ENCODE measurements at places on chromosomes 4 and X. TPM values are rescaled to one million over a fixed set of nuclear protein-coding genes. Genes with fewer than 3 reads are reported as not detected.

Gene HSFX1
- polyA plus RNA-seq: 0.38 TPM

Gene TENM3
- polyA plus RNA-seq: 2.2 TPM

Gene DMP1
- polyA plus RNA-seq: not detected

Gene MAGEC3
- not detected for polyA plus RNA-seq

Gene GRPR
- 2.9 TPM for polyA plus RNA-seq

Gene TBX22
- not detected for polyA plus RNA-seq

Gene FMR1NB
- polyA plus RNA-seq: not detected

Gene ATP5ME
- polyA plus RNA-seq: 318 TPM

GRCh38 chr4:159101988-159102621 lies 774 bp upstream of the RAPGEF2 start:
- no peak for DNase-seq

DNA sequence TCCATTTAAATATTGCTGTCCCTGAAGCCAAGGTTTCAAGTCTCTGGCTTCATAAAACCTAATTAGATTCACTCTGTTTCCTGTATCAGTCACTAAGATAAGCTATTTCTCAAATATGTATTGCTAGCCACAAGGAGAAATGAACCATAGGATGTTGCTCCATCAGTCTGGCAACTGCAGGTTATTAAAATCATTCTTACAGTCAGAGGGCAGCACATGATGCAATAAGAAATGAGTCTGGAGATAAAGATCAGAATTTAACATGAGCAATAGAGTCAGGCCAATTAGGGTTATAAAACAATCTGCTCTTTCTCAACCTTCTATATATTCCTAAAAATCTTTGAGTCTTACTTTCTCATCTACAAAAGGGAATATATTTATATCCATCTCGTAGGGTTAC lies 7.2 kb downstream of the PRKG2 start:
- no peak for DNase-seq

DNA sequence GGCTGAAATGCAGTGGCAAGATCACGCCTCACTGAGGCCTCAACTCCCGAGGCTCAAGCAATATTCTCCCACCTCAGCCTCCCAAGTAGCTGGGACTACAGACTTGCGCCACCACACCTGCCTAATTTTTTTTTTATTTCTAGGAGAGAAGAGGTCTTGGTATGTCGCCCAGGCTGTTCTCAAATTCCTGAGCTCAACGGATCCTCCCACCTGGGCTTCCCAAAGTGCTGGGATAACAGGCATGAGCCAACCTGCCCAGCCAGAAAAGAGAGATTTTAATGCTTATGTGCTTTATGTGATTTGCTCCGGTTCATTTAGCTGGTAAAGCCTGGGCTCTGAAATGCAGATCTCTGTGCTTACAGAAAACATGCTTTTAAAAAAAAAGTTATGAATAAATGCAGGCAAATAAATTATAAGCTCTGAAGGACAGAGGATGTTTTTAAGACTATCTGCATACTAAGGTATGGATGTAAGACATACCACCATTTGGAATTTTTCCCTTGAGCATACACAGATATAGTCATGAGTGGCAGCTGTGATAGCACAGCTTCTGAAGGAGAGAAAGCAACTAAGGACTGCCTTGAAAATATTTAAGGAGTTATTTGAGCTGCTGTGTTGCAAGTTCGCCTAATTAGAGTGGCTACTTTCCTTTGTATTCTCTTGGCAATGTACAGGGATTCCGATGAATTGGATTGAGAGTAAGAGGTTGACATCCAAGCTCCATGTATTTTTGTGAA lies 13.8 kb downstream of the GUCY1B1 start:
- no peak for DNase-seq

GRCh38 chrX:101071582-101071981 lies 7.1 kb upstream of the TMEM35A start:
- DNase-seq: no peak

- DNase-seq: no peak
These were observed 2248.1 kb downstream of the ARAP2 start for GRCh38 chr4:33996075-33996718.

GRCh38 chrX:148659481-148659880 lies 159.1 kb downstream of the AFF2 start:
- DNase-seq: no peak

DNA sequence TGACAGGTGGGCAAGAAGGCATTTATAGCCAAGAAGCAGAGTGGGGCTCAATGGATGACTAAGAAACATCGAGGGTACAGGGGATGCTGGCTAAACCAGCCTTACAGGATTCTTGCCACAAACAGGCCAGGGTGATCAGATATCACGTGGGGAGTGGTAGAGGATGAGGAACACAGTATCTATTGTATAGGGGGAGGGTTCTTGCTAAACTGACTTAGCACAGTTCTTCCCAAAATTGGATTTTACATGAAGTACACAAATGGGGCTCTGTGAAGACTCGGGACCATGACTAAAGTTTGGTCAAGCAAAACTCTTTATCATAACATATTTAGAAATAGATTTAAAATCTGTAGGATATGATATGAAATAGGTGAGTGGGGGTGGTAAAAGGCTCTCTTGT lies 144.0 kb upstream of the ATOH1 start:
- no peak for DNase-seq

DNA sequence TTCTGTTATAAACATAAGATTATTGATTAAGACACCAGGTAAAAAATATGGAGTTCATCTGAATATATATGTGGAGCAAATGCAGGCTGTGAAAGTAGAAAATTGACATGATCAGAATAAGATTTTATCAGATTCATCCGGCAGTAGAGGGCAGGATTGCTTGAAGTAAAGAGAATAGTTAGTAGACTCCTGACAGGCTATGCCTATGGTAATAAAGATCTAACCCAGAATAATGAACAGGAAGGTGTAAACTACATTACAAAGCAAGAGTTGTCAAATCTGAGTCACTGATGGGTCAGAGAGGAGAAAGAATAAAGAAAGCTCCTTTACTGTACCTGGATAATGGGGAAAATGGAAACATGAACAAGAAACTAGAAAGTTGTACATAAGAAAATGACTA lies 20.8 kb upstream of the TMEM184C start:
- no peak for DNase-seq

DNA sequence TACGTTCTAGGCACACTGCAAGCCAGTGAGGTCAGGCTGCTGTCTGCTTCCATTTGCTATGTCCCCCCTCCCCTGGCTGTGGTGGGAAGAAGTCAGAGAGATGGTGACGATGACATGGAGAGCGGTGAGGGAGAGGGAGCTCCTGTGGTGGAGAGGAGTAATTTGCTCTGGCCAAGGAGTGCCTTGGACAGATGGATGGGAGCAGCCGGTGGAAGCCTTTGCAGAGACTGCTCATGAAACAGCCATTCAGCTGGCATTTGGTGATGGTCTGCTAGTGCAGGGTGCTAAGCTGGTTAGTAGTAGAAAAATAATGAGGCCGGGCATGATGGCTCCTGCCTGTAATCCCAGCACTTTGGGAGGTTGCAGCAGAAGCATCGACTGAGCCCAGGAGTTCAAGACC lies 124.1 kb downstream of the FHDC1 start:
- no peak for DNase-seq

GRCh38 chr4:119785963-119786362 lies 157.4 kb upstream of the PDE5A start:
- no peak for DNase-seq

GRCh38 chr4:132572210-132572609 lies 576.9 kb upstream of the PCDH10 start:
- no peak for DNase-seq

Data from pancreas (tissue), 10 donors.